ENCODE measurements at places on chromosomes 1 and 21.

GRCh38 chr1:9239622-9240401 lies 5.2 kb downstream of the H6PD start:
- DNase-seq = peak; percentile 47

DNA sequence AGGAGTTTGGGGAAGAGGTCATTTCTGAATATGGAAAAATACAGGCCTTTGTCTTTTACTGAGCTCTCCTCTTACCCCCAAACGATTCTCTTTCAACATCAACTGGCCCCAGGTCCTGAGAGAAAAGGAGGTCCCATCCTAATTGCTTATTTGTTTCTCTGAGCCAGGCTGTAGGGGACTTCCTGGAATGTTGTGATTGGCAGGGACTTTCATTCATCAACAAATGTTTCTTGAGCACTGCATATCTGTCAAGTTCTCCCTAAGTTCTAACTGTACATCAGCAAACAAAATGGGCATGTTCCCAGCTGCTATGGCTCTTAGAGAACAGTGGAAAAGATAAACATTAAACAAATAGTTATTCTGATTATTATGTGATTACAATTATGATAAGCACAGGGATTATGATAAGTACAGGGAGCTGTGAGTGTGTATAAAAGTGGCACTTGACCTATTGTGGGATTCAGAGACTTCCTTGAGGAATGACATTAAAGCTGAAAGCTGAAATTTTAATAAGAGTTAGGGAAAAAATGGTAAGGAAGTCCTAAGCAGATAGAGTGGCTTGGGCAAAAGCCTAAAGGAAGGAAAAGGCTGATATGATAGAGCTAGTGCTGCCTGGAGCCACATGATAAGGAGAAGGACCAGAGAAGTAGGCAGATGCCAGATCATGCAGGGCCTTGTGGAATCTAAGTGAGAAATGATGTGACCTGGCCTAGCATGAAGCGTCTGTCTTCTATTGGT lies 11.6 kb downstream of the GPX7 start:
- no peak for DNase-seq

GRCh38 chr1:63487336-63488065 lies 35.5 kb downstream of the ITGB3BP start:
- peak; percentile 20 for DNase-seq

DNA sequence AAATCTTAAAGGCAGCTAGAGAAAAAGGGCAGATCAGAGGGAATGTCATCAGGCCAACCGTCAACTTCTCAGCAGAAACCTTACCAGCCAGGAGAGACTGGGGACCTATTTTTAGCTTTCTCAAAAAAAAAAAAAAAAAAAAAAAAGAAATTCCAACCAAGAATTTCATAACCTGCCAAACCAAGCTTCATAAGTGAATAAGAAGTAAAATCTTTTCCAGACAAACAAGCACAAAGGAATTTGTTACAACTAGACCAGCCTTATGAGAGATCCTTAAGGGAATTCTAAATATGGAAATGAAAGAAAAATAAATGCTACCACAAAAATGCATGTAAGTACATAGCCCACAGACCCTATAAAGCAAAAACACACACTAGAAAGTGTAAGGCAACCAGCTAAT lies 267.7 kb downstream of the AKT3 start:
- DNase-seq = peak; percentile 70

DNA sequence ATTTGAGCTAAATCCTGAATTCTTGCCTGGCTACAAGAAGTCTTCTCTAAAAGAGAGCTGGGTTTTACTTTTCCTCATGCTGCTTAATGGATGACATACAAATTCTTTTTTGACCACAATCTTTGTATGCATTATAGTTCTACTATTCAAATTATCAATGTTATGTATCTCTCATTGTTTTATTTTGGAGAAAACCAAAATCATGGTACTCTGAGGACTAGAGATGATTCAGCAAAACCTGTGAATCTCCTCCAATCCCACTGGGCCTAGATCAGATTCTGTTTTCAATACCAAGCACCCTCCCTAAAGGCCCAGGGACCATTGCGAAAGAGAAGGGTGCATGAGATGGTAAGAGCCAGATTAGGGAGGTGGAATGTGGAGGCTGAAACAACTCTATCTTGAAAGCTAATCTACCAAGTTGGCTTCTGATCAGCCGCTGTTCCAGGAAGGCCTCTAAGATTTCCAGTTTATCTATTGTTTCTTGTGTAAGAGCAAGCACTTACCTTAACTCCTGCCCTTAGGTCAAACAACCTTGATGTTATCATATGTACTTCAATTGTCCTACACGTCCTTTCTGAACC lies 547.2 kb downstream of the PLPP3 start:
- peak; percentile 72 for DNase-seq

GRCh38 chr1:201268604-201269151 lies 14.6 kb upstream of the PKP1 start:
- DNase-seq = peak; percentile 86

GRCh38 chr1:108592030-108592759 lies 32.3 kb downstream of the EEIG2 start:
- peak; percentile 33 for DNase-seq

GRCh38 chr1:243765676-243766075 lies 84.4 kb downstream of the AKT3 start:
- DNase-seq = no peak

GRCh38 chr21:26782747-26783146 lies 62.5 kb downstream of the ADAMTS1 start:
- DNase-seq = no peak

GRCh38 chr1:159141584-159142390 lies 29.6 kb upstream of the CADM3 start:
- DNase-seq = peak; percentile 66

DNA sequence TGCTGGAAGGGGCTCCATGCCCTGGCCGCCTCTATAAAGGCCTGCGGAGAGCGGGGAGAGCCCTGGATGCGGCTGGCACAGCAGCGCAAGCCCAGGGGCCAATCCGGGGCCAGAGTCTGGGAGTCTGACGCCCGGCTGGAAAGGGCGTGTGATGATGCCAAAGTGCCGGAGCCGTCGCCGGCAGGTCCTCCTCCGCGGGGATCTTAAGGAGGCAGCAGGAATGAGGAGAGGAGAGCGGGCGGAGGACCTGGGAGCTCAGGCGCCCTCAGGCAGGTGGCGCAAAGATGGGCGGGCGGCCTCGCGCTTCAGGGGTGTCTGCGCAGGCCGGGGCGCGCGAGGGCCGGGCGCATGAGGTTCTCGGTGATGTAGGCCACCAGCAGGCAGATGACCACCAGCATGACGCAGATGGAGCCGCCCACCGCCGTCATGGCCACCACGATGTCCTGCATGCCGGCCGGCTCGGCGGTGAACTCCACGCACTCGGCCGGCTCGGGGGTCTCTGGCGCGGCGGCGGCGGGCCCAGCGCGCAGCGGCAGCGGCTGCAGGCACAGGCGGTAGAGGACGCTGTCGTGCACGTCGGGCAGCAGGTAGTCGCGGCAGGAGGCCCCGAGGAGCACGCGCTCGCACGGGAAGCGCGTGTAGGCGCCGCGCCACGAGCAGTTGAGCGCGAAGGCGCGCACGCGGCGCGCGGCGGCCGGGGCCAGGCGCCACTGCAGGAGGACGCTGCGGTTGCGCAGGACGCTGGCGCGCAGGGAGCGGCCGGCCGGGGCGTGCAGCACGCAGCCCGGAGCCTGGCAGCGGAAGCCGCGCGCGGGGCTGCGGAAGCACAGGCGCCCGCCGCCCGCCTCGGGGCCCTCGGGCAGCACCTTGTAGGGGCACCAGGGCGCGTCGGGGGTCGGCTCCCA lies 653 bp downstream of the FNDC10 start:
- DNase-seq = peak; percentile 30

GRCh38 chr1:7641587-7642417 lies 129.3 kb upstream of the VAMP3 start:
- no peak for DNase-seq

DNA sequence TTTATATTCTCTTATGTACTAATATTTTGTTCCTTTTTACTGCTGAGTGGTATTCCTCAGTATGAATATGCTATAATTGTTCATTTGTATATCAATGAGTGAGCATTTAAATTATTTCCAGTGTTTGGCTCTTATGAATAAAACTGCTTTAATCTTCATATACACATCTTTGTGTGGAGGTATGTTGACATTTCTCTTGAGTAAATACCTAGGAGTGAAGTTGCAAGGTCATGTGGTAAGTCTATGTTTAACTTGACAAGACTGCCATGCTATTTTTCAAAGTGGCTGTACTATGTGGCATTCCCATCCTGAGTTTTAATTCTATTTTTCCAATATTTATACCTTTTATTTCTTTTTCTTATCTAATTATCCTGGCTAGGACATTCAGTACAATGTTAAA lies 124.2 kb downstream of the ADSS2 start:
- no peak for DNase-seq

DNA sequence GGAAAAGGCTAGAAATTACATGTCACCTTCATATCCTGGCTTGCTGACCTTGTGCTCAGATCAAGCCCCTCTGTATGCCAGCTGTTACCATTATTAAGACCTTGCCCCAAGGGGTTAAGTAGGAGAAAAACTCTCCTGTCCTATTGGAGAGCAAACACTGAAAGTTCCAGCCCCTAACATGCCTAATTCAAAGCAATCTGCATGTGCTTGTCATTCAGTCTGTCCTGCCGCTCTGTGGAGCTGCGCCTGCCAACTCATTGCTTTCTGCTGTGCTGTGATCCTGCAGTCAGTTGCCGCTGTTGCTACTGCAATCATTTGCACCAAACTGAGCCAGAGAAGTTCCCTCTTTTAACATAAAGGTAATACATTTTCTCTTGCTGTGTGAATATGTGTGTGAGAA lies 113.4 kb downstream of the DISP1 start:
- peak; percentile 22 for DNase-seq

- peak; percentile 72 for DNase-seq
Observed at GRCh38 chr1:177849130-177849529, 120.7 kb downstream of the SEC16B start.

- peak; percentile 3 for DNase-seq
Observed at GRCh38 chr1:57848406-57848805, 424.5 kb upstream of the DAB1 start.

DNA sequence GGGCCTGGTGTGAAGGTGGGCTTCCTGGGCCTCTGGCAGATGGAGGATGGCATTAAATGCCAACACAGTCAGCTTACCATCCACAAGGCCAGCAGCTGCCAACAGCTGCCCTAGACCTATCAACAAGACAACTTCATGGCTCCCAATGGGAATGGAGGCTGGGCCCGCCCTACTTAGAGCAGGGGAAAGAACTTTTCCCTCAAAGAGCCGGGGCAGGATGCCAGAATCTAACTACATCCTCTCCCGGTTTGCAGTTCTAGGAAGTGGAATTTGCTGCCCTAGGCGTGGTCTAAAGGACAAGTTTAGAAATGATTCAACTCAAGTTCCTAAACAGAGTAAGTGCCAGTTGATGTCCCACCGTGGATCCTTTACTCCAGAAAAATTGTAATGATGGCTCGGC lies 13.1 kb downstream of the ICMT start:
- peak; percentile 73 for DNase-seq

DNA sequence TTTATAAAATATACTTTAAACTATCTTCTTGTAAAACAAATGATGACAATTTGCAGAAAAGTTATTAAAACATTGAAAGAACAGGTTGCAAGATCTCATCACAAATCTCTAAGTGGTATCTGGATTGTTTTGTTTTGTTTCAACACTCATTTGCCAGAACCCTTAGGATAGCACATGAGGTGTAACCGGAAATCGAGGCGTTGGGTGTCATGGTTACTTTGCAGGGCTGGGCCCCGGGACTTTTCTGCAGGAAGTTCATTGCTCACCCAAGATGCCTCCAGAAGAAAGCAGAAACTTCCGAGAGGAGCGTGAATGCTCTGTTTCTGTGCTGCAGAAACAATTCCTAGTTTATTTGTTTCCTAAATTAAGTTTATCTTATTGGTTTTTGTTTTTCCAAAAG lies 2.5 kb downstream of the DISC1 start:
- peak; percentile 52 for DNase-seq

DNA sequence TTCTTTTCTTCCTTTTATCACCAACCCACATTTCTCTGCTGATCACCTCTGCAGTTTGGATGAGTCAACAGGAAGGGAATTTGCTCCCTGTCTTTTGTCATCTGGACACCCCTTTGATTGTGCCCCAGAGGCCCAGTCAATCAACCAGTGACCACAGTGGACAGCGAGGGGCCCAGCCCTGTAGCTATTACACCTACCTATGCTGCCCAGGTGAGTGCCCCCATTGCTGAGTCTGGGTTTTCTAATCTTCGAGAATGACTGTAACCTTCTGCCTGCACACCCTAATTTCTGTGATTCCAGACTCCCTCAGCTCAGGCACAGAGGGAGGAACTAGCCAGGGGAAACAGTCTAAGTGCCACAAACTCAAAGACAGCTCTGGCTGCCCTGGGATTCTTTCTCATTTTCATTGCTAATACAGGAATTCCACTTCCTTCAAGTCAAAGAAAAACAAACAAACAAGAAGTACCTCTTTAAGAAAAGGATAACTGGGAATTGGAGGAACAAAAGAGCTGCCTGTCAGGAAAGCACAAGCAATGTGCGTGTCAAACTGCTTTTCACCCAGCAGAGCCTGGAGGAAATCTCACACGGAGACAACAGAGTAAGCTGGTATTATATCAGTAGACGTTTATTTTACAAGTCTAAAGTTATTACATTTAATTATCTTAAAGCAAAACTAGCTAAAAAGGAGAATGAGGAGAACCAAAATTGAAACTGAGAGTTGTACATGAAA lies 311.1 kb downstream of the AJAP1 start:
- no peak for DNase-seq

- DNase-seq = no peak
Observed at GRCh38 chr1:156703741-156704140, 1.6 kb downstream of the CRABP2 start.

- no peak for DNase-seq
Observed at GRCh38 chr1:168381850-168382249, 101.2 kb downstream of the TBX19 start.

GRCh38 chr21:42543106-42543847 lies 29.6 kb downstream of the SLC37A1 start:
- no peak for DNase-seq

DNA sequence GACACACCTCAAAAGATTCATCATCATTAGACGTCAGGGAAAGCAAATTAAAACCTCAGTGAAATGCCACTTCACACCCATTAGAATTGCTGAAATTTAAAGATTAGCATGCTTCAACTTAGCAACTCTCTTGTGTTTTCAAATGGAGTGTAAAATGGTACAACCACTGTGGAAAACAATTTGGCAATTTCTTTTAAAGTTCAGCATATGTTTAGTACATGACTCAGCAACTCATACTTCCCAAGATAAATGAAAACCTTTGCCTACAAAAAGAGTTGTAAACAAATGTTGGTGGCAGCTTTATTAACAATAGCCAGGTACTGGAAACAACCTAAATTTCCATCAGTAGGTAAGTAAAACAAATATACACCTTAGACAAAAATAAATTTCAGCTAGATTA lies 42.7 kb downstream of the ST3GAL3 start:
- no peak for DNase-seq

GRCh38 chr1:187408212-187409004 lies 579.7 kb downstream of the PLA2G4A start:
- DNase-seq = peak; percentile 2

- DNase-seq = no peak
Observed at GRCh38 chr1:247551721-247552120, 2.8 kb downstream of the GCSAML start.

- DNase-seq = no peak
Observed at GRCh38 chr1:184051138-184051484, 419 bp upstream of the TSEN15 start.

GRCh38 chr1:228004856-228005462 lies 1.8 kb upstream of the WNT3A start:
- DNase-seq = no peak

GRCh38 chr1:203075236-203076030 lies 10.4 kb downstream of the MYOG start:
- no peak for DNase-seq
